Hindlimb muscle (tissue), 1 donor: ENCODE measurements at places on chromosomes 6 and 20. TPM values are rescaled to one million over a fixed set of nuclear protein-coding genes. Genes with fewer than 3 reads are reported as not detected.

DNA sequence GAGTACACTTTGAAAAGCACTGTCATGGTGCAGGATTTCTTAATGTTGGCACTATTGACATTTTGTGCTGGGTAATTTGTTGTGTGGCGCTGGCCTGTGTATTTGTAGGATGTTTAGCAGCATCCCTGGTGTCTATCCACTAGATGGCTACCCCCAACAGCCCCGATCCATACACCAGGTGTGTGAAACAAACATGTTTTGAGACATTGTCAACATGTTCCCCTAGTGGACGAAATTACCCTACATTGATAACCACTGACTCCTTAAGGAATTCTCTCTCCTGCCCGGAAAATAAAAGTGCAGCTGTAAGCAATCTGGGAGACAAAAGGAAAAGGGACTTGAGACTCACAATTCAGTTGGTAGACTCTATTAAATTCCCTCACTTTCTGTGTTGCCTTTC is 52.6 kb upstream of the TMEM200A start:
- no peak for DNase-seq

DNA sequence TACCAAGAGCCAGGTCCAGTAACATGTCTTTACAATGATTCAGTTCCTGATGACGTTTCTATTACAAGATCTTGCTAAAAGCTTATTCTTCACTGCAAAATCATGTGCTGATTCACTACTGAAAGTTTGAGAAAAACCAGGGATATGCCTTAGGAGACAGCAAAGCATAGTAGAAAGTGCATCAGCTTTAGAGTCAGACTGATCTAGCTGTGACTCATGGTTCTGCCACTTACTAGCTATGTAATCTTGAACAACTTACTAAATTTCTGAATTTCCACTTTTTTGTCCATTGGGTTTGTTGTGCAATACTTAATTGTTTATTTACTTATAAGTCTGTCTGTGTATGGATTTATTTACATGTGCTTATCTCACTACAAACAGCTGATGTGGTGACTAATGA is 198.5 kb upstream of the RSPO3 start:
- DNase-seq, result no peak

- DNase-seq, result no peak
Measured at GRCh38 chr6:139144490-139145085, 9.7 kb downstream of the HECA start.

Gene PDYN
- not detected for polyA plus RNA-seq

Gene PARD6B
- 0.40 TPM for polyA plus RNA-seq

Gene SIRPA
- polyA plus RNA-seq, result 41.6 TPM

- DNase-seq, result peak; percentile 47
Measured at GRCh38 chr20:37670351-37670791, 23.5 kb upstream of the CTNNBL1 start.

- peak; percentile 66 for DNase-seq
Measured at GRCh38 chr6:2738373-2738979, 12.2 kb downstream of the MYLK4 start.

DNA sequence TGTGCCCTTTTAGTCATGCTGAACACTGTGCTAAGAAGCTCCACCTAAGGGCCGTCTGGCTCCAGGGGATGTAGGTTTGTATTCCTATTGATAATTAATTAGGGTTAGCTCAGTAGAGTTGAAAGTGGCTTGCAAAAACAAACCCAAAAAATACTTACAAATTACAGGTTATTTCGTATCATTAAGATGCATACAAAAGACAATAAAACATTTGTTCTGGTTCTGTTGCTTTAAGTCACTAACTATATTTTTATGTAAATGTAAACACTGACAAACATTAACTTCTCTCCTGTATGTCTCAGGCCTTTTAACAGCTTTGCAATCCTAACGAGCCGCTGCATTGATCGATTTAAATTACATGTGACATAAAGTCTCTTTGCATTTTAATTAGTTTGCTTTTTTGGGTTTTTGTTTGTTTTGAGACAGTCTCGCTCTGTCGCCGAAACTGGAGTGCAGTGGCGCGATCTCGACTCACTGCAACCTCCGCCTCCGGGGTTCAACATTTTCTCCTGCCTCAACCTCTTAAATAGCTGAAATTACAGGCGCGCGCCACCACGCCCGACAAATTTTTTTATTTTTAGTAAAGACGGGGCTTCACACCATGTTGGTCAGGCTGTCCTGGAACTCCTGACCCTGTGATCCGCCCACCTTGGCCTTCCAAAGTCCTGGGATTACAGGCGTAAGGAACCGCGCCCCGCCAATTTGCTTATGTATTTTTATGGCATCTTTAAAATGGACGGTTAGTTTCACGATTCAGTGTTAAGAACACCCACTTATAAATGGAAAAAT is 110.9 kb downstream of the HFE start:
- peak; percentile 30 for DNase-seq

Gene MAS1
- polyA plus RNA-seq, result 0.25 TPM

DNA sequence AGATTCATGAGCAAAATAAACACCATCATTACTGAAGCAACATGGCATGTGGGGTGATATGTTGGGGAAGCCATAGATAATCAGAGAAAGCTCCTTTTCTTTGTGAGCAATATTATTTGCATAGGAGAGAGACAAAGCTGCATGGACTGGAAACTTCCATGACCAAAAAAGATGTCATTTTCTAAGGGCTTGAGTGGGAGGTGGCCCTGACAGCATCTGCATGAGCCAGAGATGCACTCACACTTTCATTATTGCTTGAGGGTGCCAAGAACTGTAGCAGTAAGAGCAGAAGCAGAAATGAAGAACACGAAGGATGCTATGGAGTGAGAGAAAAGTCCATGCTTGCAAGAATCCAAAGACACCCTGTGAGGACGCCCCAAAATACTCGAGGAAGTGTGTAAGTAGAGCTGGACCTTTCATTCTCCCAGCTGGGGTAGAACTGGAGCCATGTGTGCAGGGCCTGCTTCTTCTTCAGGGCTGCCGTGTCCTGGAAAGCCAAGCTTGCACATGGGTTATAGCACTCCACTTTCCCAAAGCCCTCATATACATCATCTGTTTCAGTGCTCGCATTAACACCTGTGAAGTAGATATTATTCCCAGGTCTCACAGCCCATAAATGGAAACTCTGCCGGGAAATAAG is 851.2 kb downstream of the DHX35 start:
- DNase-seq, result no peak

DNA sequence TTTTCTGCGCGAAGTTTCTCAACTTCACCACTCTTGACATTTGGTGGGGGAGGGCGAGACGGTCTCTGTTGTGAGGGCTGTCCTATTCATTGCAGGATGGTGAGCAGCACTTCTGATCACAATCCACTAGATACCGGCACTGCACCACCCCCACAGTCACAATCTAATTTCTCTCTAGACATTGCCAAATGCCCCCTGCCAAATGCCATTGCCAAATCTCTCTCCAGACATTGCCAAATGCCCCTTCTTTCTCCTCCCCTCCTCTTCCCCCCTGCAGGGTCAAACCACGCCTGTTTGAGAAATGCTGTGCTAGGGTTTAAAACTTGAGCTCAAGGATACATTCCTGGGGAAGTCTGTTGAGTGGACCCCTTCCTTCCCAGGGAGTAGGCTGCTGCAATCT is 603.5 kb upstream of the CDH4 start:
- DNase-seq, result no peak

Gene CNBD2
- polyA plus RNA-seq, result 0.19 TPM

Gene LY6G5C
- 6.3 TPM for polyA plus RNA-seq

DNA sequence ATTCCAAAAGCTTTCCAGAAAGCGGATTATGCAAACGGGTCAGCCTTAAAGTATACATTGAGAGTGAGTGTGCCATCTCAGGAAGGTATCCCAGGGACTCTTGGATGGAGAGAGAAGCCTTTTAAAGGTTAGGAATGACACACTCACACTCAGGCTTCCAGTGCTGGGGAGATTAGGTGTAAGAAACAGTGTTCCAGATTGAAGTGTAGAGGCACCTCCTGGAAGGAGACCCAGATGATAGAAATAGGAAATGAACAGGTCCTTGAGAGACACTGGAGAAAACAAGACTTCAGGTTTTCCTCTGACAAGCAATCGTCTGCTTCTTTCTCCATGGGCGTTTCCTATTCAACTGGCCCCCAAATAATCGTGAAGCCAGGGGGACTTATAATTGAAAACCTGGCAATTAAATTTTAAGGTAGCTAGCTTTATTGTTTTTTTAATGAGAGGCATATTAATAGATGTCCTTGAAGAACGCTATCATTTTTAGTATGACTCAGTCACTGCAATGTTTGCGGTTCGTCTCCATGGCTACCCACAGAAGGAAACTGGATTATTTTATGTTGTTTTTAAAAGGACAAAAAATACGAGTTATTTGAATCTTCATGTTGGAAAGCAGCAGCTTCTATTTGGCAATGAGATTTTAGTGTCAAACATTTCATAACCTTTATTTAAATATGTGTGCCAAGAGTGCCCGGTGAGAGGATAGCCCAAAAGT is 85.3 kb downstream of the TRMT6 start:
- no peak for DNase-seq

GRCh38 chr6:139605350-139605749 is 230.9 kb upstream of the CITED2 start:
- no peak for DNase-seq

DNA sequence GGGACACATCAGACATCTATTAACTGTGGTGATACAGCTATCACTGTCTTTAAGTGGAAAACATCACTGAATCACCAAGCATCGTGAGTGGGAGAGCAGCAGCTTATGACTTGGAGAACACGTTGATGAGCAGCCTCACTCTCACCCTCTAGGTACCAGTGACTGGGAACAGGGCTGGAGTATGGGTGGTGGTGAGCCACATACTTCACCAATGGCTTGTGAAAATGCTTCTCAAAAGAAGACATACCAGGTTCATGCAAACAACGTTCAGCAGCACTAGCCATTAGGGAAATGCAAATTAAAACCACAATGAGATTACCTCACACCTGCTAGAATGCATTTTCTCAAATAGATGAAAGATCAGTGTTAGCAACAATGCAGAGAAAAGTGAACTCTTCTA is 25.3 kb downstream of the SNX5 start:
- DNase-seq, result no peak

Gene ADGRF4
- polyA plus RNA-seq, result not detected

Gene TP53TG5
- polyA plus RNA-seq, result 0.89 TPM

DNA sequence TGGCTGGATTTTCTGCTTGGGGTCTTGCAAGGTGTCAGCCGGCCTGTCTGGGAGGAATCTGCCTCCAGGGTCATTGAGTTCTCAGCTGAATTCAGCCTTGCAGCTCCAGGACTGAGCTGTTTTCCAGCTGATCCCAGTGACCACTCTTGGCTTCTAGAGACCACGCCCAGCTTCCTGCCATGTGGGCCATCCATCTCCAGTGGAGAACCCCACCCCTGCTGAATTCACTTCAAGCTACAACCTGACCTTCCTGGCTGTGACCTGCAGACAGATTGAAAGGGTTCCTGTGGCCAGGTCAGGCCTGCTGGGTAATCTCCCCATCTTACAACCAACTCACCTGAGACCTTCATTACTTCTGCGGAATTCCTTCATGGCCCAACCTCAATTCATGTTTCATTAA is 26.5 kb upstream of the SYNDIG1 start:
- DNase-seq, result no peak

- DNase-seq, result no peak
Measured at GRCh38 chr6:167293590-167294091, 2.5 kb downstream of the UNC93A start.

Gene FLOT1
- polyA plus RNA-seq, result 120 TPM

Gene MICA
- polyA plus RNA-seq, result 6.7 TPM

Gene SAYSD1
- polyA plus RNA-seq, result 10.4 TPM

GRCh38 chr6:112933947-112934346 is 586.8 kb downstream of the RFPL4B start:
- DNase-seq, result no peak

Gene FOXS1
- polyA plus RNA-seq, result 4.5 TPM
